AML-193 (cell line): ENCODE measurements at places on chromosomes 1 and 21.

GRCh38 chr1:186865253-186865652, 36.5 kb downstream of the PLA2G4A start:
- DNase-seq, result no peak

DNA sequence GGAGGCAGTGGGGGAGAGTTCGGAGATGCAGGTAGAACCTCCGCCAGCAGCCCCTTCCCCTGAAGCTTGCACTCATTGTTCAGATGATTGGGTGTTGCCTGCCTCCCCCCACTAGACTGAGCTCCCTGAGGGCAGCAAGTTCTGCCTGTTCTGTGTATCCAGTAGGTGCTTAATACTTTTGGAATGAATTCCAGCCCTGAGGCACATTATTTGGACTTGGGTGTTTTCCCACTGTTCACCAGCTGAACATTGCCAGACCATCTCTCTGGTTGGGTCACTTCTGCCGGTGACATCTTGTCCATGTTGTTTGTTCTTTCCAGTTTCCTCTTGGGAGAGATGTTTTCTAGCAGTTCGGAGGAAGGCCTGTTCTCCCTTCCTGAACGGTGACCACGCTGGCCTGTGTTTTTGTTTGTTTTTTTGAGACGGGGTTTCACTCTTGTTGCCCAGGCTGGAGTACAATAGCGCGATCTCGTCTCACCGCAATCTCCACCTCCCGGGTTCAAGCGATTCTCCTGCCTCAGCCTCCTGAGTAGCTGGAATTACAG, 48.7 kb downstream of the SPSB1 start:
- no peak for DNase-seq

- no peak for DNase-seq
These were observed 63.8 kb upstream of the PRDX6 start for GRCh38 chr1:173413271-173413707.

GRCh38 chr1:88035578-88035977, 648.5 kb upstream of the PKN2 start:
- DNase-seq, result no peak

DNA sequence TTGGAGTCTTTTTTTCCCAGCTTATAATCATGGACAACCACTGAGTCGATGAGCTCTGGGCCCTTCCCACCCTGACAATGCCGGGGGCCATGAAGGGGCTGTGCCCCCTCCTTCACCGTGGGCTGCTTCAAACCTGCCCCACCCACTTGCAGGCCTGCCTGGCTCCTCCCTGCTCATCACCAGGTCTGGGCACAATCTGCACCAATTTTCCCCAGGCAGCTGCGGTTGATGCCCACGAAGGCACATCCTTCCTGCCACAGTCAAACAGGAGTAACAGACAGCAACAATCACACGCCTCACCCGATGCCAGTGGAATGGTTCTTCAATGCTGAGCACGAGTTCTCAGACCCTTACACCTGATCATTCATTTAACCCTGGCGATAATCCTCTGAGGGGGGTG, 18.9 kb downstream of the PGLYRP3 start:
- no peak for DNase-seq

DNA sequence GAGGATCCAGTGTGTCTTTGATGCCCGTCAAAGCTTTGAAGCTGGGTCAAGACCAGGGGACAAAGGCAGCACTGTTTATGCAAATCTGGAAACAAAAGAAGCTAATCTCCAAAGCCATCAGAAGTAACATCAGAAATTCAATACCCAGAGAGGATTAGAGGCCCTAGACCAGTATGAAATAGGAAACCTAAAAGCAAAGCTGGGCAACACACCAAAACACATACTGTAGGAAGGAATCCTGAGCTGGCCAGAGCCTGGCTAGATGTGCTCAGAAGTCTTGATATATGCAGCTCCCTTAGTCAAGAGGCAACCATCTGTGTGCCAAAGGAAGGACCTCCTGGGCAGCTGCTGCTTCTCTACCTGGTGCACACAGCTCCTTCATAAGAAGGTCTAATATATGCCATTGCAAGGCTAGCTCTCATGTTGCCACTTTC, 12.3 kb downstream of the COLGALT2 start:
- DNase-seq, result no peak

DNA sequence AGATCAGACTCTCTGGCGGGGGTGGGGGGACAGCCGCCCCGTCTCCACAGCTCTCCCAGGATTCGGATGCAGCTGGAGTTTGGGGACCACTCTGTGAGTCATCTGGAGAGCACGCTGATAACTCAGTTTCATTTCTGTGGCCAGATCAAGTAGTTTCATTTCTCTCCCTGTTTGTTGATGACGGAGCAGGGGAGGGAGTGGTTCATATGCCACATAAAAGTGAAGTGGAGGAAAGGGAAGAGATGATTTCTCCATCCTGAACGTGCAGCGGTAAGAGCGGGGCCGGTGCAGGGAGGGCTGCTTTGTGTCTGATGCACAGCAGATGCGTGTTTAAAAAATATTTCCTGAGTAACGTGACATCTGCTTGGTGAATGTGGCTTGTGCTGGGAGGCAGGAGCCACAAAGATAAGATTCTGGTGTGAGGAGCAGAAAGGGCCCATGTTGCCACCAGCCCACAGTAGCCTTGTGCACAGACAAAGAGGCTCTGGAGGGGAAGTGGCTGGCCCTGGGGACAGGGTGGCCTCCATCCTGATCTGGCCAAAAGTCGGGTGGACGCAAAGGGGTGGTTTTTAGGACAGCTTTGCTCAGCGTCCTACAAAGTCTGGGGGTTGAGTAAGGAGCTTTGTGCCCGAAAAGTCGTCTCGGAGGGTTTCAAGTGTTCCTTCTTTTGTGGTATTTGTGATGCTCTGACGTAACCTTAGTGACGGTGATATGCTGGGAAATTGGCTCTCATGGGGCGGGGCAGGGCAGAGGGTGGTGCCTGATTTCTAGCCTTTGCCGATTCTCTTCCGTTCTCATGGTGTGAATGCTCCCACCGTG, at the start of gene MX2:
Gene MX2 (plus strand): TSS at position 242 of the 819 bp plus-strand sequence. CDS start 14,880 bp downstream, outside the sequence.
- peak; percentile 66 for DNase-seq
